A549 treated with CORT108297 at 1 μM for 4 hours (cell line): ENCODE measurements at places on chromosomes 16 and 17. TPM values are rescaled to one million over a fixed set of nuclear protein-coding genes. Genes with fewer than 3 reads are reported as not detected.

The CFAP119 gene
- 4.4 to 9.9 TPM (median 9.0 TPM) in 5 replicates for total RNA-seq

The MSLN gene
- 2.1 to 3.7 TPM (median 2.5 TPM) in 5 replicates for total RNA-seq

The KRTAP4-9 gene
- total RNA-seq = not detected in 5 replicates

The ULK2 gene
- 10.8 to 15.2 TPM (median 13.3 TPM) in 5 replicates for total RNA-seq

The SCNN1G gene
- 0.09 to 0.18 TPM (median 0.13 TPM) in 5 replicates for total RNA-seq
